ENCODE measurements at places on chromosomes 7 and 10. TPM values are rescaled to one million over a fixed set of nuclear protein-coding genes. Genes with fewer than 3 reads are reported as not detected.

Gene IKZF5
- total RNA-seq: 1.0 TPM

Gene CYP3A7
- total RNA-seq: not detected

Gene GIGYF1
- 28.1 TPM for total RNA-seq

Gene PRLHR
- total RNA-seq: not detected

Gene ENTPD1
- not detected for total RNA-seq

Gene PLAC9
- not detected for total RNA-seq

Gene KIAA1217
- 0.31 TPM for total RNA-seq

Gene PON3
- not detected for total RNA-seq

Gene NUDT1
- 37.8 TPM for total RNA-seq

Gene ASB15
- not detected for total RNA-seq

Gene CALML3
- total RNA-seq: not detected

Gene SHH
- total RNA-seq: not detected

DNA sequence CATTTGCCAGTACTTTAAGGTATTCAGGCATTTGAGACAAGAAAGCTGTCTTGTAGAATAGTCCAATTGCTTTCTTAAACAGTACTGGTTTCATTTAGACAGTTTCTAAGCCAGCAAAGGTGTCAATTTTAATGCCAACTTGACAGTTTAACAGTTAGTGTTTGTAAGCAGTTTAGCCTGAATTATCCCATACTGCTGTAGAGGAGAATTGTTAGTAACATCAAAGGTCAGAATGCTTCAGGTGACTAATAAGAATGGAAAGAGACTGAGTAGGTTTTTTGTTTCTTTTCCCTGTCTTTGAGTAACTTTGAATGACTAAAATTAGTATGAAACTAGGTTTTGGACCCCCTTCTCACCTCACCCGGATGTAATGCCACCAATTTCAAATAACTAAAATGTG, 29.5 kb upstream of the VDAC2 start:
- DNase-seq: no peak

DNA sequence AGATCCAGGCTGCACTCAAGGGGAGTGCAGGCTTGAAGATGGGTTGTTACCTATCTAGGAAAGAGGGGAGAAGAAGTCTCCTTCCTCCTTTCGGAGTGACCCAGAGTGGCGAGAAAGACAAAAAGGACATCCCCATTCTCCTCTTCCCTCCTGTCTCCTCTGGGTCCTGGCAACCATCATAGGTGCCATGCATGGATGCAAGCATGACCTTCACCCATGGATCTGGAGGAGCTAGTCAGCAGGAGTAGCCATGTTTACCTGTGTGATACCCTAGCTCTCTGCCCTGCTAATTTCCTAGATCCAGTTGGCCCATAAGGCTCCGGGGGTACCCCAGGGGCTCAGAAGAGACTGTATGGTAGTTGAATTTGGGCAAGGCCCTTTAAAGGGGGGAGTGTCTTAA, 17.2 kb upstream of the CROT start:
- DNase-seq: no peak

DNA sequence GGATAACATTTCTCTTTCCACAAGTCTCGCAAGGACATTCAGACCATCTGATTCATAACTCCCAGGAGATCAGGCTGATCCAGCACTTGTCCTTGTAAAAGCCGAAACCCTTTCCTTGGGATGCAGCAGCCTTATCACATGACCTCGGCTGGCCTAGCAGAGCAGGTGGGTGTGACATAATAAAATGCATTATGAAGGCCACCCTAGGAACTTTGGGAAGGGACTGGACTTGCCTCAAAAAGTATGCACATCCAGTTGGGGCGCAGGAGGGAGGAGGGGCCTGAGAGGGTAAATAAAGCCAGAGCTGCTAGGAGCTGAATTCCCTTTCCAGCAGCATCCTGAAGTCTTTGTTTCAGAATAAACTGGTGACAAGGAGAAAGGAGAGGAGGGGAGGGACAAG, 260.8 kb downstream of the SNX13 start:
- no peak for DNase-seq

- DNase-seq: no peak
These were observed 286.9 kb upstream of the DKK1 start for GRCh38 chr10:52027055-52027705.

DNA sequence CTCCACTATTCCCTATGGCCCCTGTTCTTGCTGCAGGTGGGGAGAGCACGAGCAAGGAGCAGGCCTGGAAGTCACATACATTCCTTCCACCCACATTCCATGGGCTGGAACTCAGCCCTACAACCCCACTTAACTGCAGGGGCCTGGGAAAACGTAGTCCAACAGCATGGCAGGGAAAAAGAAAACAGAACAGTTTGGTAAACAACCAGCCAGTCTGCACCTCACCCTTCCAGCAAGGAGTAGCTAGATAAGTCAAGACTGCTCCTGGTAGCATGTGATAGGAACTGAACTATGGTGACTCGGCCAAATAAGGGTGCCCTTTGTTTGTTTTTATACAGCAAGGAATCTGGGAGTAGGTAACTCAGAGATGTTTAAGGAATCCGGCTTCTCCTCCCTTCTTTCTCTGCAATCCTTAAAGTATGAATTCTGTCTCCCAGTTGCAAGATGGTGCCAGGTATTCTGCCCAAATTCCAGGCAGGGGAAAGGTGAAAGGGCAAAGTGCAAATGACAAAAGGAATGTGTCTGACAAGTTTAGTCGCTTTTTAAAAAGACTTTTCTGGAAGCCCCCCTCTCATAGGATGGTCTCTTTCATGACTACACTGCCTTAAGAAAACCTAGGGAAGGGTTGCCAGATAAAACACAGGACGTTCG, 311.7 kb upstream of the NEBL start:
- no peak for DNase-seq

- no peak for DNase-seq
These were observed 15.9 kb upstream of the ADCK2 start for GRCh38 chr7:140656548-140657515.

DNA sequence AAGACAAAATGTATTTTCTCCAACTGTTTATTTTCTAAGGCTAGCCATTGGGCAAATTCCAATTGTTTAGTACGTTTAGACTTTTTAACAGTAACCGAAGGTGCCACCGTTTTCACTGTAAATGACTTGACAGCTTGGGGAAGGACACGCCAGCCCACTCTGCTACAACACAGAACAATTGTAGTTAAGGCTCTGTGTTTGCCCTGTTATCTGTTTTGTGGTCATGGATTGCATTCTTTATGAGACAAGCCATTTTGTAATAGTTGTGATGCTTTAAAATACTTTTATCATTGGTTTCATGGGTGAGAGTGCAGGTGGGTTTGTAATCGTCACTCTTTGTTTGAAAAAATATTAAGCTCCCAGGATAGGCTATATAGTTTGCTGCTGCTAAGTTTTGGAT, 6.6 kb upstream of the PITRM1 start:
- DNase-seq: no peak

GRCh38 chr7:116161728-116162127, 48.6 kb upstream of the TES start:
- no peak for DNase-seq

- DNase-seq: no peak
These were observed 289.2 kb downstream of the FZD1 start for GRCh38 chr7:91553410-91553895.

GRCh38 chr7:25385506-25386136, 157.3 kb upstream of the NPVF start:
- DNase-seq: peak; percentile 69

- DNase-seq: peak; percentile 85
These were observed 142.9 kb upstream of the PCGF5 start for GRCh38 chr10:91077549-91078071.

DNA sequence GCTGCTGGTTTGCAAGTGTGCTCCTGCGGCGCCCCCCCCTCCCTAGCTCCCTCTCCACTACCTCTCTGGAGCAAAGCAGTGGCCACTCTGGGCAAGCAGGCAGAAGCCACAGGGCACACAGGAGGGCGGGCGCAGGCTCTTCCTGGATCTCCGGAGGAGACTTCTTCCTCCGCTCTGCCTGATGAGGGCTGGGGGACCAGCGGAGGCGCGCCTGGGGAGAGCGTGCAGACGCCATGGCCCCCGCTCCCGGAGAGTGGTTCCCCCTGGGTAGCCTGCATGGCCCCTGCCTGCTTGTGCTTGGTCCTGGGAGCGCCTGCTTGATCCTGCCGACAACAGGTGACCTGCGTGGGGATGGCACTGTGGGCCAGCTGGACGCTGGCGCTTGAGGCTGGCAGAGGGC, 29.0 kb downstream of the ANKMY2 start:
- DNase-seq: no peak

- DNase-seq: peak; percentile 43
These were observed 84.5 kb upstream of the DUSP5 start for GRCh38 chr10:110413049-110413783.

DNA sequence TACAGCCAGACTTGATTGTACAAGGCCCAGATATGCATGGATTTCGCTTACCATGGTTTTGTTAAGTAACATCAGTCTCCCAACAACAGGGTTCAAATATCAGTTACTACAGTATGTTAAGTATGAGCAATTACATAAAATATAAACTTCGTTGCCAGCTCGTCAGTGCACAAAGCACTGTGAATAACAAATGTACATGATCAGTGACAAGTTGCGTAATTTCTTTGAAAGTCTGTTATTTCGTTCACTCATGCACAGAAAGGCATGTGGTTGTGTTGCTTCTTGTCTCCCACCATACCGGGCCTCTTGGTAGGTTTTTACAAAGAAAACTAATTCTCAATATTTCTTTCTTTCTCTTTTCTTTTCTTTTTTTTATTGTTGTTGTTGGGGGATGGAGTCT, 12.5 kb upstream of the ZNF487 start:
- no peak for DNase-seq

DNA sequence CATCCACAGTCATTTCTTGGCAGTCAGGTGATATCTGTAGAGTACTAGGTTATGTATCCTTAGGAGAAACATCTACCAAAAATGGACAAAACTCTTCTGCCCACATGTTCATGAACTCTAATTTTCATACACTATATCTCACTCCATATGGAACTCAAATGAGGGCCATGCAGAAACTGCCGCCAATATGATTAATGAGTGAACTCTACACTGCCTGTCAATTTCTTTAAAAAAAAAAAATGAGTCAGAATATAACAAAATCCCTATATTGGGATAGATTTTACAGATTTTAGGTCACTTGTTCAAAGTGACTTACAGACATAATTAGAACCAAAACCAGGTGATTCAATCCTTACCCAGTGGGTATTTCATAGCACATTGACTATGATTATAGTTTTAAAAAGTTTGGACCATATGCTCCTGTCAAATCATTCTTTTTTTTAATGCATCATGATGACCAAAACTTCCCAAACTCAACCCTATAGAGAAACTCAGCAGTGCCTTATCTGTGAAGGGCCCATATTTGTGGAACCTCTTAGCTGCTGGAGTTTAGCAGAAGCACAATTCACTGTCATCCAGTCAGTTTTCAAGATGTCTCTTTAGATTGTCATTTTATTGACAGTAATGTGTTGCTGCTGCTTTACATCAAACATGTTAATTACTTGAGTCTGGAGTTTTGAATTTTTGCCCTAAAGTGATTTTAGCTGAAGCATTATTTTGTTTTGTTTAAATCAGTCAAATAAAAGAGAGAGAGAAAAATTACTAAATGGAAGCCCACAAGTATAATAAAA, 11.1 kb downstream of the LRRN3 start:
- no peak for DNase-seq

DNA sequence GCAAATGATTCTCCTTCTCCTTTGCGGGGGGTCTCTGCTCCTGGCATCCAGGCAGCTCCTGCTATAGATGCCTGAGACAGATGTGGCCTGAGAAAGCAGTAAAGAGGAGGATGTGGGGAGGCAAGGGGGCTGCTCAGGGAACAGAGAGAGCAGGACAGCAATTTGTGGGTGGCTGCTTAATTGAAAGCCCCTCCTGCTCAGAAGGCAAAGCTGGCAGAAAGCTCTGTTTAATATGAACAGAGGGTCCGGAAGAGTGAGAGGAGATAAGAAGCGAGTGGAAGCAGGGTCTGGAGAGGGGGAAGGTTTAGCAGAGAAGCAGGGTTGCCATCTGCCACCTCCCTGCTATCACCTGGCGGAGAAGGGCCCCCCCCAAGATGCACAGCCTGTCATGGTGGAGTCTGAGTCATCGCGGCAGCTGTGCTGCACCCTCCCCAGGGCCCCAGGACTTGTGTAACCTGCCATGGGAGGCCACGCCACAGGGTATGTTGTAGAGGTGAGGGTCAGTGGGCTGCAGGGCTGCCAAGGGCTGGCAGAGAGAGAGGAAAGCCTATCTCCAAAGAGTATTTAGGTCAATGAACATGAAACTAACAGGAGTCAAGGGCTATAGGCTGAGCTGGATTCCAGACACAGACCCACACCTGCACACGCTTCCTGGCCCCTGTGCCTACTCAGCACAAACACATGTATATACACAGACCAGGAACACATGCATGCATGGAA, 1109.8 kb upstream of the AUTS2 start:
- DNase-seq: no peak

DNA sequence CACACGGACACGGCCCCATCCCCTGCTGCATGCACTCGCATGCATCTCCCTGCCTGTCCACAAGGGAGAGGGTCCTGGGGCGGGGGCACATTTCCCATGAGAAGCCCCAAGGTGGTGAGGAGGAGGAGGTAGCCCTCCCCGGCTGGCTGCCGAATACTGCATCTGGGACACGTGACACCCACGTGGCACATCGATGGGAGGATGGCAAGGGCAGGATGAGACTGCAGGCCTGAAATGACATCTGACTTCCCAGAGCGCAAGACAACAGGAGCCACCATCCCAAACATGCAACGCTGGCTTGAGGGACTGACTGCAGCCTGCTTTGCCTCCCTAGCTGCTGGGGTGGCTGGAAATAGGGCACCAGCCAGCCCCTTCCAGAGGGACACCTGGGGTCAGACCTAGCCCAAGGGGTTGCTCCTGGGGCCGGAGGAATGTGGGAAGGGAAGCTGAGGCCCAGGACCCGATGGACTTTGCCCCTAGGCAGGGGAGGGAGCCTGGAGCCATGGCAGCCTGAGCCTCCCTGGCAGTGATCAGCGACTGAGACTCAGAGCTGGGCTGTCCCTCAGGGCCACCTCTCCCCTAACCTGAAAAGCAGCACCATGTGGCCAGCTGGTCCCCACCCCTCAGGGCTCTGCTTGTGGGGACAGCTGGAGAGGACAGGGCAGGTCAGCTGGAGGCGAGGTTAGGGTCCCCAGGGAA, 16.1 kb downstream of the BUD23 start:
- DNase-seq: no peak

- DNase-seq: no peak
These were observed 154.0 kb downstream of the CAMK1D start for GRCh38 chr10:12503311-12503710.

- DNase-seq: no peak
These were observed 222.3 kb downstream of the BBS9 start for GRCh38 chr7:33351709-33352108.

- DNase-seq: no peak
These were observed 89.4 kb downstream of the OAT start for GRCh38 chr10:124329362-124329761.

- DNase-seq: no peak
These were observed 248.2 kb downstream of the SKAP2 start for GRCh38 chr7:26616235-26616634.

- no peak for DNase-seq
These were observed 63.2 kb downstream of the MKI67 start for GRCh38 chr10:128062881-128063563.

Data from G401 (cell line).